GM18507 (cell line): ENCODE measurements at places on chromosomes 6 and 20.

GRCh38 chr6:145139140-145139850, 596.0 kb downstream of the EPM2A start:
- DNase-seq: no peak

GRCh38 chr6:169725125-169726048, 1.1 kb upstream of the PHF10 start:
- DNase-seq: no peak

GRCh38 chr20:45583502-45583901, 4.4 kb upstream of the WFDC8 start:
- no peak for DNase-seq

GRCh38 chr20:44334306-44334705, 2.5 kb upstream of the R3HDML start:
- no peak for DNase-seq

DNA sequence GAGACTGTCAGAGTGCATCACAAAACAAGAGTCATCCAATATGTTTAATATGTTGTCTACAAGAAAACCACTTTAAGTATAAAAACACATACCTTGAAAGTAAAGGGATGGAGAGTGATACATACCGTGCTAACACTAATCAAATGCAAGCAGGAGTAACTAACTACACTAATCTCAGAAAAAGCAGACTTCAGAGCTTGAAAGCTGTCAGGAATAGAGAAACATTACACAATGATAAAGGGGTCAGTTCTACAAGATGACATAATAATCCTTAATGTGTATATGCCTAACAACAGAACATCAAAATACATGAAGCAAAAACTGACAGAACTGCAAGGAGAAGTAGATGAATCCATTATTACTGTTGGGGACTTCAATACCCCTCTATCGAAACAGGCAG, 59.7 kb upstream of the SMIM29 start:
- DNase-seq: no peak

GRCh38 chr20:50537546-50538201, 27.5 kb downstream of the PTPN1 start:
- no peak for DNase-seq

DNA sequence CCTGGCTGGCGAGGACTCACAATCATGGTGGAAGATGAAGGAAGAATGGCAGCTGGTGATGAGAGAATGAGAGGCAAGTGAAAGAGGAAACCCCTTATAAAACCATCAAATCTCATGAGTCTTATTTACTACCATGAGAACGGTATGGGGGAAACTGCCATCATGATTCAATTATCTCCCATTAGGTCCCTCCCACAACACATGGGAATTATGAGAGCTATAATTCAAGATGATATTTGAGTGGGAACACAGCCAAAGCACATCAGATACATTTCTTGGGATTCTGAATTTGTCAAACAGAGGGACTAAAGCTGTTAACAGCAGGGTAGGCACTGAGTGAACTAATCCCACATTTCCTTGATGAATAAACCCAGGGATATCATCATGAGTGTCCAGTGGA, 116.2 kb upstream of the PLCB4 start:
- no peak for DNase-seq

- no peak for DNase-seq
Measured at GRCh38 chr6:162481320-162481719, 246.2 kb downstream of the PRKN start.

- DNase-seq: no peak
Measured at GRCh38 chr6:35722121-35722761, 14.6 kb upstream of the ARMC12 start.

- DNase-seq: no peak
Measured at GRCh38 chr6:13712599-13712898, 914 bp upstream of the RANBP9 start.

- DNase-seq: no peak
Measured at GRCh38 chr6:144715344-144715743, 430.2 kb downstream of the UTRN start.

DNA sequence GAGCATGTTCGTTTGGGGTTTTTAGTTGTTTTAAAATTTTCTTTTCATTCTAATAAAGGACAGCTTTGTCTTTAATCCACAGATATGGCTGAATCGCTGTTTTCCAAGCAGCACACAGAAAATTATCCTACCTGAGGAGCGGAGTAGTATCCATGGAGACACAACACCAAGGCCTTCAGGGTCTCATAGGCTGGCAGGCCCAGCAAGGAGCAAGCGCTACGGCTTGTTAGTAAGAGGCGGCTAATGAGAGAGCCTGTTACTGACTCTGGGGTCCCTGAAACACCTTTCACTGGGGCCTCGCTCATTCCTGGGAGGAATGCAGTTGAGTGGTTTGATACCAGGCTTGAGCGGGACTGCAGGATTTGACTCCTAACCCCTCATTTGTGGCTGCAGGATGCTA, 303.8 kb upstream of the CDH4 start:
- DNase-seq: no peak

- DNase-seq: no peak
Measured at GRCh38 chr6:154478021-154478700, 32.3 kb downstream of the CNKSR3 start.

GRCh38 chr6:6700407-6701270, 112.1 kb downstream of the LY86 start:
- DNase-seq: no peak

- DNase-seq: no peak
Measured at GRCh38 chr6:3803627-3804468, 45.3 kb upstream of the FAM50B start.

- no peak for DNase-seq
Measured at GRCh38 chr6:28135393-28135792, 6.3 kb upstream of the ZKSCAN8 start.
